Stimulated activated CD8-positive, alpha-beta memory T cell treated with anti-CD3 and anti-CD28 coated beads, Interleukin-7, amount 100 ng/mL, for 4 hours (primary cell): ENCODE measurements at places on chromosomes 16 and 17.

DNA sequence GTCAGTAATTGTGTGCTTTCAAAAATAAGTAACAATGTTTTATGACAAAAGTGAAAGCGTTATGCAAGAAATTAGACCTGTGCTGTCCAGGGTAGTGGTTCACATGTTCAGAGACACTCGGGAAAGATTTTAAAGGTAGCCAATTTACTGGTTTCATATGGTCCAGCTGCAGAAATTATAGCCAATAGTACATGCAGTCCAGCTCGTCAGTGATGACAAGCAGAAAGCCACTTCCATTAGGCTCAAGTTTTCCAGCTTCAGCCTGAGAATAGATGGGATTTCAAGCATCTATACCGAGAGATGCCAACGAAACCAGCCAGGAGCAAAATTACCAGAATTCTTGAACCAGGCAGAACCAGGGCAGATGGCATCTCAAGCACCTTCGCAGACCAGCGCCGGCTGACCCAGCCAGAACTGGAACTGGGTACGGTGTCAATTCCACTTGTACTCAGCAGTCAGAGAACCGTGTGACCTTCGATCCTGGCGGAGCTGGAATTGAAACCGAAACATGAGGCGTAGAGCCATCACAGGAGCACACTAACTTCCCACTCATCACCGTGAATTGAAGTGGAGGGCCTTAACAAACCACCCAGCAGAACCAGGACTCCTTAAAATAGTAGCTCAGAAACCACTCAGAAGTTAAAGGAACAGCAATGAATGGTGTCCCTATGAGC is 207.9 kb upstream of the HSBP1 start:
- no peak for DNase-seq

GRCh38 chr17:79335456-79335855 is 260.8 kb downstream of the ENGASE start:
- DNase-seq, result no peak

GRCh38 chr17:27939474-27940465 is 46.6 kb upstream of the LYRM9 start:
- no peak for DNase-seq

DNA sequence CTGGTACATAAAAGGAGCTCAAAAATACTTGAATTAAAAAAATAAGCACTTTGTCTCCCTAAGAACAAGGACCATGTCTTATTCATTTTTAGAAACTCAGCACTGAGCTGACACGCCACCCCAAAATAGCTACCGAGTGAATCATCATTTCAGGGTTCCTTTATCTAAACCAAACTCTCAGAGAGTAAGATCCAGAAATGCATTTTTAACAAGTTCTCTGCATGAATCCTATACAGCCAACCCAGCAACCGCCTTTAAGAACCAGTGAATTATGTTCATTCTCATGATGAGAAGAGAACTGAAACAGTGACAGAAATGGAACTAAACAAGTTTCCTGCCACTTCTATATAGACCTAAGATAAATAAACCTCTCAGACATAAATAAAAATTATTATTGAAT is 8.7 kb downstream of the C16orf87 start:
- DNase-seq, result no peak

DNA sequence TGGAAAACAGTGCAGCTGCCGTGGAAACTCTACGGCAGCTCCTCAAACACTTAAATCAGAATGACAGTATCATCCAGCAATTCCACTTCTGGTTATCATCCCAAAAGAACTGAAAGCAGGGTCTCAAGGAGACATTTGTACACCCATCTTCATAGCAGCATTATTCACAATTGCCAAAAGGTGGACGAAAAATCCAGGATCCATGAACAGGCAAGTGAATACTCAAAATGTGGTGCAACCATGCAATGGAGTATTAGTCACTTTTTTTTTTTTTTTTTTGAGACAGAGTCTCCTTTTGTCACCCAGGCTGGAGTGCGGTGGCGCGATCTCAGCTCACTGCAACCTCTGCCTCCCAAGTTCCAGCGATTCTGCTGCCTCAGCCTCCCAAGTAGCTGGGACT is 10.6 kb upstream of the AATK start:
- no peak for DNase-seq

DNA sequence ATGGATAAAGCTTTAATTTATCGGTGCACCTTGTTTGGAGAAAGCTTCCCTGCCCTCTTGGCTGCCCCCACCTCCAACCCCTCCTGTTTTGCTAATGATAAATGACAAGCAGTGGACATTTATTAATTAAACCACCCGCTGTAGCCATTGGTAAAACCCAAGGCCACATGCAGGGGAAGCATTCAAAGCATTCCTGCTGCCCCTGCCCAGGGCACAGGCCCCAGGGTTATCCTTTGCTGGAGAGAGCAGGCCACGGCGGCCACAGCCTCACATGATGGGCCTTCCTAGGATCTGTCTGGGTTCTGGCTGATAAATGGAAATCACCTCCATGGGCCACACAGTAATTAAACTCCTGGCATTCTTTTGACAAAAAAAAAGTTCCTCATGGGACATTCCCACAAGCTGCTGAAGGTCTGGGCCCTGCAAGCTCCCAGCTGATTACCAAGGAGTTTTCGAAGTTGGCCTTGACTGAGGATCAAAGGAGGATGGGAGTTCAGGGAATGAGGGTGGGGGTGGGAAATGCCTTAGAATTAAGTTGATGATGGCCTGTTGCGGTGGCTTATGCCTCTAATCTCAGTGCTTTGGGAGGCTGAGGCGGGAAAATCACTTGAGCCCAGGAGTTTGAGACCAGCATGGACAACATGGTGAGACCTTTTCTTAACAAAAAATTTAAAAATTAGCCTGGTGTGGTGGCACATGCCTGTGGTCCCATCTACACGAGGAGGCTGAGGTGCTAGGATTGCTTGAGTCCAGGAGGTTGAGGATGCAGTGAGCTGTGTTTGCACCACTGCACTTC is 35.5 kb downstream of the SOST start:
- DNase-seq, result no peak
